Hepatocyte (in vitro differentiated cells): ENCODE measurements at places on chromosomes 16 and 17.

DNA sequence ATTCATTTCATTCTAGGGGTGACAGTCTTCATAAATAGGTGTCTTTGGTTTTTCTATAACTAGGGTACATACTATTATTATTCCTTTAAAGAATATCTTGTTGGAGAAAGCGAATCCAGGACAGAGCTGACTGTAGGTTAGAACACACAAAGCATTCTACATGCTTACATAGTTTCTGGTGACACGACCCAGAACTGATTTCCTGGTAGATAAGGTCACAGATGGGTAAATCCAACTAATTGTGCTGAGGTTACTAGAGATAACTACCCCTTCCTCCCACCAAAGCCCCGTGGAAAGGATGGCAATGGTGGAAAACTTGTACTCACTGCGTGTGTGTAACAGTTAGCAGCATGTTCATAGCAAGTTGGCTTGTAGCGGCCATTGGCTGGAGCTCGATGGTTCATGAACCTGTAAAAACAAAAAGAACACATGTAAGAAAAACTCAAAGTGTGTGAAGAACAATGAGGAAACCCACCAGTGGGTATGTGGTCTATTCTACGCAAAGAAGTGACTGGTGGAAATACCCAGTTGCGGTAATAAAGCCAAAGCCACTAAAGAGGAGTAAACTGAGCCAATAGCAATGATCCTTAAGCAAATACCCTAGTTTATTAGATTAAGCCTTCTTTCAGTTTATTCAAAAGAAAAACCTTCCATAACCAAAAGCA, 7.7 kb downstream of the MMD start:
- DNase-seq: no peak

DNA sequence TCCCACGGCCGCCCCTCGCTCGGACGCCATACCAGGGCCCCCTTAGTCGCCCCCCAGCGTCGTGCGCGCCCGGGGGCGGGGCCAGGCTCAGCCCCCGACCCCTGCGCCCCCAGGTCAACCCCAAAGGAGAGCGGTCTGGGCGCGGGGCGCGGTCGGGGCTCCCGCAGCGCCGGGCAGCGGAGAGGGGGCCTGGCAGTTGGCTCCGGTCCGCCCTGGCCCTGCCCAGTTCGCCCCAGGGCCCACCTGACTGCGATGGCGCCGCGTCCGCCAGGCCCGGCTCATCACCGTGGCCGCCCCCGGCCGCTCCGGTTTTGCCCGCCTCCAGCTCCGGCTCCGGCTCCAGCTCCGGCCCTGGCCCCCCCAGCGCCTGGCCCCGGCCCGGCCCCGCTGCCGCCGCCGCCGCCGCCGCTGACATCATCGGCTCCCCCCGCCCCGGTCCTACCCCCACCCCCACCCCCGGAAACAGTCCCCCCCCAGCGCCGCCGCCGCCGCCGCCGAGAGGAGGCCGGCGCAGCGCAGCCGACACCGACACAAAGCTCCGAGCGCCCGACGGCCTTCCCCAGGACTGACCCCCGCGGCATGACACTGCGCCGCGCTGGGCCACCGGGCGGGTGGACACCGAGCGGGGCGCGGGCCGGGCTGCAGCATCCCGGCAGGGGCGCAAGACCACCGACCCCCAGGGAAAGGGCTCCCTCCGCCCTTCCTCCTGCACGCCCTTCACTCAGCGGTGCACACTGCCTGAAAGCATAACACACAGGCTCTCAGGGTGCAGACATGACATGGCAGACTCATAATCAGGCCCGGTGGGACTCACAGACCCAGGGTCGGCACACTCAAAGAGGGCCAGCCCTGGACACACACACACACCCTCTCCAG, at the start of gene ZBTB4:
Gene ZBTB4 (minus strand): TSS at position 419 of the 876 bp plus-strand sequence. CDS start 12,830 bp downstream, outside the sequence.
- peak; percentile 85 for DNase-seq

- DNase-seq: peak; percentile 26
These were observed 63.4 kb downstream of the KLHDC4 start for GRCh38 chr16:87702325-87702811.

DNA sequence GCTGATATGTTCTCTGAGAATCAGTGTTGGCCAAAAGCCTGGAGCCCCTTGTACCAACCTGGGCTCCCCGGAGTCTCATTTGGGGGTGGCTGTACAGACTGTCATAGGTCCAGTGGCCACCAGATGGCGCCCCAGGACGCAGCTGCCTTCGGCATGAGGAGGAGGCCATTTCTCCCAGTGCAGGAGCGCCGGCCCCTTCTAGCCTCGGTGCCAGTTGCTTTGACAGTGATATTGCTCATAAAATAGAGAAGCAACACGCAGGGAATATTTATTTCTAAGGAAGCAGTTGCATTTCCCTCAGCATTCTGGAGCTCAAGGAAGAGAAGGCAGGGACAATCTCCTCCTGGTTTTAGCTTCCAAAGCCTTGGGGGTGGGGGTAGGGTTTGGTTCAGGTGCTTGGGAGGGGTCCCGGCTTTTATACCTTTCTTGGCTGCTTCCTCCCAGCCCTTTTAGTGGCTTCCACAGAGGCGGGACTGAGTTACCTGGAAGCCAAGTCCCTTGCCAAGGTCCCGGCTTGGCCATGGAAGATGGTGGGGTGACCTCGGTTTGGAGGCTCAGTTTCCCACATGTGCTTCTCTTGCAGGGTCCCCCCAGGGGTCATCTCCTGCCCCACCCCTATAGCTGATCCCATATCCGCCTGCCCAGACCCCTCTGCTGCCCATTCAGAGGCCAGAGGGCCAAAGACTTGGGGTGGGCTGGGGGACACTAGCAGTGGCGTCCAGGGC, 117.8 kb upstream of the CDC42EP4 start:
- peak; percentile 94 for DNase-seq

- DNase-seq: no peak
These were observed 18.4 kb downstream of the NPIPA1 start for GRCh38 chr16:14955546-14956231.

GRCh38 chr17:40940266-40940665, 2.8 kb upstream of the KRT23 start:
- no peak for DNase-seq

DNA sequence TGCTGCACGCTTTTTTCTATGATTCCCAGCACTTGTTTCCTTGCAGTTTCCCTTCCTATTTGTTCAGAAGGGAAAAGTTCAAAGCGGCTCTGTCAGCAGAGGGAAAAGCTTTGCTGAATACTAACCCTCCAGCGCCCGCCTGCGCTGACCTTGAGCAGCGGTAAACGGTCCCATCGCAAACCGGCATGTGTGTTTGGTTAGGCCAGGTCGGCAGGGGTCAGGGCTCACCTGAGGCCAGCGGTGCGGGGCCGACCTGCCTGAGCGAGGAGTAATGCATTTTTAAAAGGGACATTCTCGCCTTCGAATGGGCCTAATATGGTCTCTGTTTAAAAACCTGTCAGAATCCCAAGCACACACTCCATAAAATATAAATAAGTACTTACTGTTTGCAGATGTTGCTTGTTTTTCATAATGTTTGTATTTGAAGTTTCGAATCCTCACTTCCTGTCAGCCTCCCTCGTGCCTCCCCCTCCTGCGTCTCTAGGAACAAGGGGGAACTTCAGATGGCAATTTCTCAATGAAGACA, 110.1 kb downstream of the IRX3 start:
- peak; percentile 67 for DNase-seq

DNA sequence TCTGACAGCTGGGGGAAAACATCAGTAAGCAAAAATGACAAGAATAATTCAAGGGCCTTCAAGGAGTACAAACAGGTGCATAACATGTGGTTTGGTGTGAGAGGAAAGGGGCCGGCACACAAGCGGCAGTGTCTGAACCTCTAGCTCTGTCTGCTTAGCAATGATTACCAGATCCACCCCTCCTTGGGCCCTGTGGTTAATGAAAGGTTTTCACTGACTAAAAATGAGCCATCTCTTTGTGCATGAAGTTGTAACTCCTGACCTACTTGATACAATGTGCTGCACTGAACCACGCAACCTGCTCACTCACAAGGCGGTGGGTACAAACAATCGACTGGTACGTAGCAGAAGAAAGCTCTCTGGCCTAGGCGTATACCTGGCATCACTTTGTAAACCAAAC, 15.1 kb downstream of the FAM117A start:
- no peak for DNase-seq

DNA sequence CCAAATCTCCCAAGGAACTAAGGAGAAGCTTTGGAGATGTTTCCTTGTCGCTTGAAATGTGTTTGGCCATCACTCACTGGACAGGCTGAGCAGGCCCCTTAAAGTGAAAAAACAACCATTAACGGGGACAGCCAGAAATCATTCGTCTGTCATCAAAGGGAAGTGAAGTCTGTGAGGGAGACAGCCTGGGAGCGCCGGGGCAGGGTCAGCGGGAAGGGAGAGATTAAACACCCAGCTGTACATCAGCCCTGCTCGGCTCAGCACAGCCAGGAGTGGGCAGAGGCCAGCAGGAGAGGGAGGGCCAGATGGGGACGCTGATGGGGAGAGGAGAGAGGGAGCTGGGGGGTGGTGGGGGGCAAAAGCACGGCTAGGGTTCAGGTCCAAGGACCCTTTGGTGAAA, 105.1 kb downstream of the SDK2 start:
- no peak for DNase-seq

DNA sequence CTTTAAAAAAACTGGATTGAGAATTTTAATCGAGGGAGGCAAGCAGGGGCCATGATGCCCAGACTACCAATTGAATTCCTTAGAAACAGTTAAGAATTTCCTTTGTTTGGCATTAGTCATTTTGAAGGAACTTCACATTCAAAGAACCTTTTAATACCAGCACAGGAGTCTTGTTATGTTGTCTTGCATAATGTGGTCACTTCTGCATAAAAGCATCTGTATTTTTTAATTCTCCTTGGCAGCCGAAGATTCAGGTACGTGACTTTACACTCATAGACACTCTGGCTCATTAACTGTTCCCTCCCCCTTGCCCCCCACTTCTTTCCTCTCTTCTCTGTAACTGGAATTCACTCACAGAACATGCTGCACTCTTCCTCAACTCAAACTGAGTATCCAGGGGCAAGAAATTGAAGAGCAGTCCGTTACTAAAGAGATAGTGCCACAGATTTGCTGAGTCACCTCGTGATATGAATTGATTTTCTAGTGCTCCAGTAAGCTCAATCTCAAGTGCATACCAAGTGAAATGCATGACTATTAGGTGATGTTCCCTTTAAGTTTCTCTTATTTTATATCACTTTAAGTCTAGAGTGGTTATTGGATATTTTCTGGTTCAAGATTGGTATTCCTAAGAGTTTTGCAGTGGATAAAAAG, 572.2 kb upstream of the SOX9 start:
- DNase-seq: no peak

DNA sequence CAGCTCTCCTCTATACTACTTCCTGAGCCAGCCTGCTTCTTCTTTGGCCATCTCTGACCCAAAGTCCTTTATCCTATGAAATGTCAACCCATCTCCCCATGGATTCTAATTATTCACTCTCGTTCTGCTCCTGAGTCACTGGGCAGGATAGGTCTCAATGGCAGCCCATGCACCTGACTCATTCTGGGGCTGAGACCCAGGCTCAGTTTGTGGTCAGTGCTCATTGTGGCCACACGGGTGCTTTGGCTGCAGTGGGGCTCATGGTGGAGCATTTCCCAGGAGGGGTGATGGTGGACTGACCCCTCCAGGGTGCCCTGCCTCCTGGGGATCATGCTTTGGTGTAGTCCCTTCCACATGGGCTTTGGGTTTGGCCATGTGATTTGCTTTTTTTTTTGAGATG, 154.8 kb upstream of the WSCD1 start:
- DNase-seq: no peak

DNA sequence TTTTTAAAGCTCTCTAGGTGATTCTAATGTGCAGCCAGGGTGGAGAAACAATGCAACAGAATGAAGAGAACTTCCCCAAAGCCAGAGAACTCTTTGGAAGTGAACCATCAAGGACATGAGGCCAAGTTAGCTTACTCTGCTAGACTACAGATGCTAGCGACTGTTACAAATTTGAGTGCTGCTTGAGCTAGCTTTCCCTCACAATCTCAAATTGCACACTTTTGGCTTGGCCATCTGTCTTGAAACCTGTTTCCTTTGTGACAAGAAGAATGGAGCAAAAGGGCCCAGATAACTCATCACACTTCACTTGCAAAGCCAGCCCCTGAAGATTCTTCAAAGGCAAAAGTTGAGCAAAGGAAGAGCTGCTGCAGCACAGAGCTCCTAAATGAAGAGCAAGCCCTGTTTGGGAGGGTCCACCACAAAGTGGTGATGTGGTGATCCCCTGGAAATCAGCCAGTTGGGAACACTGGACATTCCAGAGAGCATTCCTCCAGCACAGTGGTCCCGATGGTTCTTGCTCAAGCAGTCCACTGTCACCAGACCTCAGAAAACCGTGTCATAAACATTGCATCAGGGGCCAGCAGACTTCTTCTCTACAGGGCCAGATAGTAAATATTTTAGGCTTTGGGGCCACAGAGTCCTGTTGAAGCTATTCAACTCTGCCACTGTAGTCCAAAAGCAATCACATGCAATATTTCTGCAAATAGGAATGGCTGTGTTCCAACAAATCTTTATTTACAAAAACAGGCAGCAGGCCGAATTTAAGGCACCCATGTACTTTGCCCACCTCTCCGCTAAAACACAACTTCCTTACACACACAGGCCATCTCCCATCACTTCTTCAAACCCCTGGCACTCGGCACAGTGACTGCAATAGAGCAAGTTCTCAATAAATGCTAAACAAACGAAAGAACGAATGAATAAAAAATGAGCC, 21.2 kb downstream of the SLC39A11 start:
- DNase-seq: no peak

- DNase-seq: no peak
These were observed 600.6 kb upstream of the CDH11 start for GRCh38 chr16:65722429-65722828.

GRCh38 chr16:982145-983043, 824 bp downstream of the SOX8 start:
- no peak for DNase-seq

DNA sequence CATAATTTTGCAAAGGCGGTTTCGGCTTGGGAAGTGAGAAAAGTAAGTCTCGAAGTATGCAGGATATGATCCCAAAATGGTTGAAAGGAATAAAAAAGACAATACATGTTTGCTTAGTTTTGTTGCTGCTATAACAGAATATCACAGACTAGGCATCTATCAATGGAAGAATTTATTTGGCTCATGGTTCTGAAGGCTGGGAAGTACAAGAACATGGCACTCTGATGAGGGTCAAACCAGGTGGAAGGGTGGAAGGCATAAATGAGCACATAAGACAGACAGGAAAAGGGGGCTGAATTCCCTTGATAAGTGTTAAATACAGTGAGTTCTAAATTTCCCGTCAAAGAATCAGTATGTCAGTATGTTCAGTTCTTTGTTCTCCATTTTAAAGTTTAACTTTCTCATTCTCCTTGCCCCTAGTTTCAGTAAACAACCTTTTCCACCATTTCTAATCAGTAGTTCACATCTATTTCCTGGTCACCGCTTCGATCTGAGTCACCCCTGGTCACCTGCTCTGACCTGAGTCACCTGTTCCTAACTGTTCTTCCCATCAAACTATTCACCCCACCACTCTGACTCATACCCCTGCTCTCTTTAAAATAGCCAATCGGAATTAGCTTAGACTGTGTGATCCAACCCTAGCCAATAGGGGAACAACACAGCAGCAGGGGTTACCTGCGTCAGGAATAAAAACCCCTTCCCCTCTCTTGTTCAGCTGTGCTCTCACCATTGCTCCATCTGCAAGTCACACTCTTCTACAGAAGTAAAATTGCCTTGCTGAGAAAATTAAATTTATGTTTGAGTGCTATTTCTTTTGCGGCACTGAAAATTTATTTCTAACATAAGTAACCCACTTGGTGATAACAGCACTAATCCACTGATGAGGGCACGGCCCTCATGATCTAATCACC, 240.8 kb downstream of the STX8 start:
- peak; percentile 26 for DNase-seq

GRCh38 chr17:36923814-36924221, 13.5 kb upstream of the LHX1 start:
- DNase-seq: no peak

GRCh38 chr16:81167851-81168250, 70.6 kb upstream of the BCO1 start:
- DNase-seq: no peak

GRCh38 chr16:17632667-17633066, 161.9 kb upstream of the XYLT1 start:
- DNase-seq: no peak
